ENCODE measurements at places on chromosomes 3 and 15.
A peak's percentile ranks its signal among the peaks of the same experiment; 100 is the strongest.

GRCh38 chr3:25587526-25587925, 77.2 kb downstream of the TOP2B start:
- no peak for DNase-seq

DNA sequence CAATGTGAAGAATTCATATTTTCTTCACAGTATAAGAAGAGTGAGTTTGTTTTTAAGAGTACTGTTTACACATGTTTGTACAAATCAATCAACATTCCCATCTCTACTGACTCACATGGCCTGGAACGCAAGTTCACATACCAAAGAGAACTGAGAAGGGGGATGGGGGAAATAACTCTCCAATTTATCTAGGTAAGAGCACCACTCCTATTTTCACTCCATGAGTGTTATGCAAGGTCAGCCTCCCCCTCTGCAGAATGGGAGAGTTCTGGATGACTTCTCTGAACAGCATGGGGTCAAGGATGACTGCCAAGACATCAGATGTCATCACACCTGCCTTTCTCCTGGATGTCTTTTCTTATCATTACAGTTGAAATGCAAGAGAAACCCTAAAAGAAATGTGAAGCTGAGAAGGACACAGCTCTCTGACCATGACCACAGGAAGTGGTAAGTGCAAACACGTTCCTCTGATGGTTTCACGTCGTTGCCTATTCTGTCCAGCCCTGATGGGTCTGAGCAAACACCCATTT, 95.2 kb downstream of the SEMA6D start:
- DNase-seq = peak; percentile 28

DNA sequence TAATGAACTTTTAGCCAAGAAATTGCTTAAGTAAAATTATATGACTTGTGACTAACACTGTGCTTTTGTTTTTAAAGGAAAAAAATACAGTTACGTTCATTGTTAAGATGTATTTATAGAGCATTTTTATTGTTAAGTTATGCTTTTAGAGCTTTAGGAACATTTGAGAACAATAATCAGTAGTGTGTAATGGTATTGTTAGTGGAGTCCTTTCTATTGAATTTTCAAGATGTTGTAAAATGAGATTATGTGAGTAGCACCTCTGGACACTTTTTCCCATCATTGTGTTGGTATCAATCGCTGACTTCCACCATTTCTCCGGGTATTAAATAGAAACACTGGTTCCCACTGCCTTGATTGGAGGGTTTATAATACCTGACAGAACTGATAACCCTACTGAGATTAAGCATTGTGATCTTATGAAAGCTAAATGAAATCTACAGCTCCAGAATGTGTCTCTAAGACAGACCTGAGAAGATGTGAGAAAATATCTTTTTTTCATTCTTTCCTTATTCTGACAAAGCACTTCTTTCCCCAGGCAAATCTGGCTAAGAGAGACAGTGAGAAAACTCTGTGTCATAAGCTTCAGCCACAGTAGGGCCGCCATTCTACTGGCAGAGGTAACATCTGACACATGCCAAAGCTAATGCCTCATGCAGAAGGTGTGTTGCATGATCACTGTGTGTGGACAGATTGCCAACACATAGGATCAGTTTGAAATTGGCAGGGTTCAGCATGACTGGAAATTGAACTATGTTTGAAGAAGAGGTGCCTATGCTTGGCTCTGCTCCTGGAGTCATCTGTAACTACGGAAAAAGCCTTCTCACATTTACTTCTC, 610.8 kb downstream of the MECOM start:
- DNase-seq = no peak

DNA sequence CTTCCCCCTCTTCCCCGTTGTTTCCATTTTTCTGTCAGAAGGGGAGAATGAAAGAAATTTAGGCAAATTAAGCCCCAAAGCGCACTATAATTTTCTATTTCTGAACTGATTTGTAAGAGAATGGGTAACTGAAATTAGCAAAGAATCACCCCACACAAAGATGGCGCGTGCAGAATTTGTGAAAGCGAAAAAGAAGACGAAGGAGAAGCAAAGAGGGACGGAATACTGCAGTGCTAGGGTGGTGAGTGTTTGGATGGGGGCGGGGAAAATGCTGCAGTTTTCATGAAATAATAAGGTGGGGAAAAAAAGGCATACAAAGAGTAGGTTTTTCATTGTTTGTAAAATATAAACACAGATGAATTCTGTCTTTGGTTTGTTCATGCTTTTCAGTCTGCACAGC, 4.6 kb upstream of the CTNNB1 start:
- DNase-seq = no peak

DNA sequence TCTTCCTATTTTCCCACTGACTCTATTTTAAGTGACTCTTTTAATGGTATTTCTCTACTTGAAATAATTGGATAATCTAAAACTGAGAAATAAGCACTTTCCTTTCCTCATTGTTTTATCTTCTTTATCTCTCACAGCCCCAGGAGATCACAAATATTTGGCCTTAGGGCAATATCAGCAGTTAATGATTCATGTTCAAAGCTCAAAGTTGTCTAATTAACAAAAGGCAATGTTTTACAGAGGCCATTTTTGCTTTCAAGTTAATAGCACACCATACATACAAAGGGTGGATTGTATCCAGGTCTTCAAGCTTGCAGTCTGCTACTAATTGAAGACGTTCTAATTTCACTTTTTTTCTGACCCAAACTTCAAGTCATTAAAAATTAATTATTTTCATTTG, 120.1 kb downstream of the LRRN1 start:
- no peak for DNase-seq

GRCh38 chr15:73680549-73680948, 3.6 kb upstream of the CD276 start:
- no peak for DNase-seq

GRCh38 chr3:113212150-113212843, 940 bp downstream of the BOC start:
- no peak for DNase-seq

DNA sequence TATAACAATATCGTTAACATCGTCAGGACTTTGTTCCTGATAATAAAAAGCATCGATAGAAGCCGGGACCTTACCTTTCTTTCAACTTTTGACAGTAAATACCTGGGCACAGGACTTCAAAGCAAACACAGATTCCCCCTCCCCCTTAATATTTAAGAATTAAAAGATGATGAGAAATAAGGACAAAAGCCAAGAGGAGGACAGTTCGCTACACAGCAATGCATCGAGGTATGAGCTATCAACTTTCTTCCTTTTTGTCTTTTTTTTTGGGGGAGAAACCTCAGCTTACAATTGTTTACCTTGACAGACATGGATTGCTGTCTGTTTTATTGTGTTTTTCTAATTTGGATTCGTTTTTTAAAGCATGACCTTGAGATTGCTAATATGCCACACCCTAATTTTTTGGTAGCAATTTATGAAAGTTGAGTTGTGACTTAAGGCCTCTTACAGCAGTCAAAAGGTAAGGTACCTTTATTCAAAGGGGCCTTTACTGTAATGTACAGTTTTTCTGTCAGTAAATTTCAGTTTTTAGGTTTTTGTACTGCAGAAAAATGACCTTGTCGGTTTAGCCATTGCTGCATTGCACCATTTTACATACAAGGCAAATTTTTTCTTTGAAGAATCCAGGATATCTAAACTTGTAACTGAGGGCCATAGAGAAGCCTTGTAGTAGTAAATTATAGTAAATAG, 1.1 kb downstream of the CHD2 start:
- DNase-seq = no peak

GRCh38 chr3:41265823-41266273, 66.5 kb downstream of the CTNNB1 start:
- DNase-seq = no peak

- DNase-seq = peak; percentile 71
These were observed 15.6 kb downstream of the SMAD3 start for GRCh38 chr15:67080900-67081431.

DNA sequence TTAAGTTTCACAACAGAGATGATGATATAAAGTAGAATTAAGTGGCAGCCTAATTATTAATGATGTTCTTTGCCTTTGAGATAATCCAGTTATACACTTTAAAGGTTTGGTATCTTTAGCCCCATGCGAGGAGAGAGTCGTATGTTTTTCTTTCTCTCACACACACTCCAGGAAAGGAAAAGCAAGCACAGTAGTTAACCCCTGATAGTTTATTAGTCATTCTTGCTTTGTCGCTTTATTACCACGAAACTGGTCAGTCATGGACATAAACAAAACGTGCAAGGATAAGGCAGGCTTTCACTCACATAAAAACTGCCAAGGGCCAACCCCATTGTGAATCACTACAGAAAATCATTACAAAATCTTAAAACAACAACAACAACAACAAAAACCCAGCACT, 866.9 kb downstream of the FHIT start:
- no peak for DNase-seq

GRCh38 chr15:38021259-38021658, 86.8 kb downstream of the TMCO5A start:
- no peak for DNase-seq

GRCh38 chr3:29453284-29454001, 172.6 kb downstream of the RBMS3 start:
- no peak for DNase-seq

- no peak for DNase-seq
These were observed 4.8 kb downstream of the GASK1A start for GRCh38 chr3:42983927-42984326.

- DNase-seq = no peak
These were observed 1.6 kb upstream of the HYAL3 start for GRCh38 chr3:50300681-50301254.

- DNase-seq = peak; percentile 63
These were observed 188.4 kb downstream of the ABHD5 start for GRCh38 chr3:43879166-43879565.

DNA sequence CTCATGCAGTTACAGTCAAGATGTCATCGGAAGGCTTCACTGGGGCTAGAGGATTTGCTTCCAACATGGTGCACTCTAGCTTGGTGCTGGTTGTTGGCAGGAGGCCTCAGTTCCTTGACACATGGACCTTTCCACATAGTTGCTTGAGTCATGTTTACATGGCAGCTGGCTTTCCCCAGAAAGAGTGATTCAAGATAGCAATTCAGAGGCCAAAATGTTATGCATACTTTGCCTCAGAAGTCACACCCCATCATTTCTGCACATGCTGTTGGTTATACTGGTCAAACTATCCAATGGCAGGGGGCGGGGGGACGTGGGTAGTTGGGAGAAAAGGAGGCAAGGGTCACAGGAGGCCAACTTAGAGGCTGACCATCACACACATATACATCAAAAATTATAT, 58.7 kb downstream of the FOXB1 start:
- DNase-seq = no peak

- DNase-seq = no peak
These were observed 295.8 kb downstream of the MAGI1 start for GRCh38 chr3:65742914-65743313.

GRCh38 chr15:92505611-92506010, 111.9 kb downstream of the ST8SIA2 start:
- DNase-seq = no peak

- DNase-seq = no peak
These were observed 513 bp downstream of the SS18L2 start for GRCh38 chr3:42590989-42591756.
